ENCODE measurements at places on chromosomes 2 and 18.
A peak's percentile ranks its signal among the peaks of the same experiment; 100 is the strongest.

- no peak for DNase-seq
These were observed 61.3 kb downstream of the LONRF2 start for GRCh38 chr2:100260712-100261620.

- DNase-seq, result no peak
These were observed 966.1 kb downstream of the SLC4A3 start for GRCh38 chr2:220593526-220593925.

DNA sequence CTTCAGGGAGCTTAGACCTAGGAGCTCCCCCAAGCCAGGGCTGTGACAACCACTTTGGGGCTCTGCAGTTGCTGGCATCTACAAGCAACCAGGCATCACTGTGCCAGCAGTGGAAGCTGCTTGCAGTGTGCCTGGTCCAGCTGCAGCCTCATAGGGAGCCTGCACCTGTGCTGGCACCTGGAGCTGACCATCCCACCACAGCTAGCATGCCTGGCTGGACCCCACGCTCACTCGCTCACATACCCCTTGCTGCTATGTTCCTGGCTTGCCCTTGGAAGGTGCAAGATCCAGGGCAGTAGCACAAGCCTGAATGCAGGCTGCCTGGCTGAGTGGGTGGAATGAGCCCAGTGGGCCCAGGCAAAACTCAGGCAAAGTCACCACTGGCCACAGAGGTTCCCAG lies 82.5 kb downstream of the ZNF804A start:
- DNase-seq, result no peak

- DNase-seq, result no peak
These were observed 408.2 kb downstream of the ZNF804A start for GRCh38 chr2:185006481-185006880.

- DNase-seq, result no peak
These were observed 14.0 kb downstream of the TNS1 start for GRCh38 chr2:217988840-217989204.

- no peak for DNase-seq
These were observed 405.8 kb downstream of the EPHA4 start for GRCh38 chr2:221166292-221166691.

- no peak for DNase-seq
These were observed 210.9 kb downstream of the L3MBTL4 start for GRCh38 chr18:6203791-6204190.

DNA sequence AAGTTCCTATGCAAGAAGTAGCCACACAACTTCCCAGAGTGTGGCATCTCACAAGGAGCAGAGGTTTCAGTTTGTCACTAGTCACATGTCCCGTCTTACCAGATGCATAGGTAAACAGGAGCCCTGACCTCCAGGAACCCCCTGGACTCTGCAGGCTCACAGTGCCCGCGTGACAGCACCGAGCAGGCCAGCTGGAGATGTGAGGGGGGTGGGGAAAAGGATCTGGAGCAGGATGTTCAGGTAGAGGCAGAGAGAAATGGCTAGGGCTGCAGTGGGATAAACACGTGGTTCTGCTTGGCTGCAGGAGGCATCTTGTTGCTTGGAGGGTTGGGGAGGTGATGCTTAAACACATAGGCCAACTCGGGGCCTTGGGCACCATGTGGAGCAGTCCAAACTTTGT lies 54.2 kb downstream of the IMPA2 start:
- DNase-seq, result no peak

- DNase-seq, result no peak
These were observed 11.0 kb upstream of the OSR1 start for GRCh38 chr2:19369341-19369955.

DNA sequence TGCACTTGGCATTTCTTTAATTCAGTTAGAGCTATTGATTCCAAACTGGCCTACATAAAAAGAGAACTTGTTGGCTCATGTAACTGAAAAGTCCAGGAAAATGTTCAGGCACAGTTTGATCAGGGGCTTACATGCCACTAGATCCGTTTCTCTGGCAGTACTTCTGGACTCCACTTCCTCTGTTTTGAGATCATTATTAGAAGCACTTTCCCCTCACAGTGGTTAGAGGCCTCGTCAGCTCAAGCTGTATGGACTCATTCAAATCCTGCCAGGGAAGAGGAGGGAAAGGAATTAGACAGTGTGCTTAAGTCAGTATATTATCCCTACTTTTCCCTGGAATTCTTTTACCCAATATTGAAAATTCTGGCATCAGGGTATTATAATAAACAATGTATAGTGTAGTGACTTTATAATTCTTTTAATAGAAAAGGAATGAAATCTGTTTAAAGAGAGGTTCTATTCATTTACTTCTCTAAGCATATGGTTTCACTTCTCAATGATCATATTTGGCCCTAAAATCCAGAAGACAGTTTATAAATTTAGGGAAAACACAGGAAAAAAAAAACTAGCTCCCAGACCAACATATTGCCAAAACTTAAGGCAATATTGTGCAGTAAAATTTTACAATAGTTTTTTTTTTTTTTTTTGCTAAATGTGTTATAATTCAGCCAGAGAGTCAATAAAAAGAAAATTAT lies 92.0 kb downstream of the ARMC9 start:
- no peak for DNase-seq

- no peak for DNase-seq
These were observed 51.4 kb upstream of the DTNB start for GRCh38 chr2:25724756-25725155.

DNA sequence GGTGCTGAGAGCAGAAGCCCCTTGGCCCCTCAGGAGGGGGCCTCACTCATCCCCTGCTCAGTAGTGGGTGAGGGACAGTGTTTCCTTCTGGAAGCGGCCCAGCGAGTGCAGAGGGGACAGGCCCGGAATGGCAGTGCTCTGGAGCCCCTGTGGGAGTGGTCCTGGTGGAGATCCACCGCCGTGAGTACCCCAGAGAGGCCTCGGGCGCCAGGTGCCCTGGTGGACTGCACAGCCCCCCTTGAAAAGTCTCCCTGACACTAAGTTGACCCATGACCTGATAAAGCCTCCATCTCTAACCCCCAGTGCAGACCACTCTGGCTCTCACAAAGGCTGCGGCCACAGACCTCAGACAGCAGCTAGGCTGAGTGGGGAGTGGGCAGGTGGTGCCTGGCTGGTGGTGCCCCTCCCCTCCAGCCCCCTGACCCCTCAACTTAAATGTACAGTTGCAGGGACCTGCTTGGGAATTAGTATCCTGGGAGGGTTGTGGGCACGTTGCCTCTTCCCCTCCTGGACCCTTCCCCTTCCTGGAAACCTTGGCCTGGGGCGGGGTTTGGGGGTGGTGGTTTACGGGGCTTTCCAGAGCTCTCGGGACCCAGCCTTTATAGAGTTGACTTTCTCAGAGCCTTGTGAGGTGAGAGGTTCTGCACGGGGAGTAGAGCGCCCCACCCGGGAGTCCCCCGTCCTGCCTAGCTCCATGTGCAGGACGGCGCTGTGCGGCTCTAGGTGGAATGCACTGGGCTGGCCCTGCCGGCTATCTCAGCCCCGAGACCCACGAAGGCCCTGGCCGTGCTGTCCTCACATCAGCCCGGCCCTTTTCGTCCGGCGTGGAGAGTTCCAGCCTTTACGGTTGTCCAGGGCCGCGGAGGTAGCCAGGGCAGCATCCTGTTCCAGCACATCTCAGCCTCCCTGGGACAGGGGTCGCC lies 62.7 kb downstream of the RTP5 start:
- DNase-seq, result no peak

- DNase-seq, result no peak
These were observed 21.5 kb upstream of the TXNL4A start for GRCh38 chr18:80009661-80010550.

DNA sequence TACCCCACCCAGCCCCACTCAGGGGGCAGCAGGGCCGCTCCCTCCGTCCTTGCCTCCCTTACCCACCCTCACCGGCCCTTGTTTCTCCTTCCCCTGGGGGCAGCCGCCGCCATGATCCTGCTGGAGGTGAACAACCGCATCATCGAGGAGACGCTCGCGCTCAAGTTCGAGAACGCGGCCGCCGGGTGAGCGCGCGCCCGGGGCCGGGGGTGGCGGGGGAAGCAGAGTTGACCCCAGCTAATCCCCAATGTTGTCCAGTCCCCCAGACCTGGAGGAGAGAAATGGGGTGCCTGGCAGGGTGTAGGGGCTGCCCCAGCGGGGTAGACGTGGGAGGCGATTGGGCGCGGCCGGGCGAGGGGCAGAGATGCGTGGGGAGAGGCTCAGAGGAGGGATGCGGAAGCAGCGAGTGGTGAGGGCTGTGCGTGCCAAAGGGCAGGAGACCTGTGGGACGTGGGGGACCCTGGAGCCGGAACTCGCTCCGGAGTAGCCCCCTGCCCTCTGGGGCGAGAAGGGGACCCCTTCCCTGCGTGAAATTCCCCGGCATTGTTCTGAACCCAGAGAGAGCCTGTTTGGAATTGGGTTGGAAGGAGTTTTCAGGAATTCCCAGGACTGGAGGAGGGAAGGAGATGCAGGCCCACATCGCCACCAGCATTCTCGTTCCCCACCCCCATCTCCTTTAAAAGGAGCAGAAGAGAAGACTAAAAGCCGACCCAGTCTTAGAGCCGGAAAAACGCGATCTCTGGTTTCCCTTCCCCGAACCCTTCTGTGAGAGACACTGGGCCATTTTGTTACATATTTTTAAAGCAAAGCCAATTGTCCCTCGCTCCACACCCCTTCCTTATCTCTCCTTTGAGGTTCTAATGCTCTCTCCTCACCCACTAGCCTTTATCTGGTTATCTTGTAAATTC lies 625 bp downstream of the ARPC2 start:
- DNase-seq, result peak; percentile 70

- no peak for DNase-seq
These were observed 269.0 kb downstream of the TFCP2L1 start for GRCh38 chr2:121015971-121016485.

DNA sequence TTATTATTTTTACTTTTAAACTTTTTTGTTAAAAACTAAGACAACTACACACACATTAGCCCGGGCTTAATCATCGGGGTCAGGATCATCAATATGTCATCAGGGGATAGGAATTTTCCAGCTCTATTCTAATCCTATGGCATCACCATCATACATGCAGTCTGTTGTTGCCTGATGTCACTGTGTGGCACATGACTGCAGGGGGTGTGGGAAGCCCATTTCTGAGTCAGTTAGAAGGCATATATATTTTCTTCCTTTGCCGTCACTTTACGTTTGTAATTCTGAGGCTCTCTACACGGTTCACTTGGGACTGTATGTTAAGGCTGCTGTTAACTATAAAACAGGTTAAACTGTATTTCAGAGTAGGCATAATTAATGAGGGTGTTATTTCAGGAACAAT lies 144.4 kb upstream of the ITGA6 start:
- DNase-seq, result no peak

- no peak for DNase-seq
These were observed 77.5 kb downstream of the GFPT1 start for GRCh38 chr2:69309351-69310110.

All from stimulated activated CD8-positive, alpha-beta memory T cell treated with anti-CD3 and anti-CD28 coated beads, Interleukin-7, amount 100 ng/mL, for 4 hours (primary cell).